Cortex of kidney (tissue), 1 donor: ENCODE measurements at places on chromosomes 1 and 21.

DNA sequence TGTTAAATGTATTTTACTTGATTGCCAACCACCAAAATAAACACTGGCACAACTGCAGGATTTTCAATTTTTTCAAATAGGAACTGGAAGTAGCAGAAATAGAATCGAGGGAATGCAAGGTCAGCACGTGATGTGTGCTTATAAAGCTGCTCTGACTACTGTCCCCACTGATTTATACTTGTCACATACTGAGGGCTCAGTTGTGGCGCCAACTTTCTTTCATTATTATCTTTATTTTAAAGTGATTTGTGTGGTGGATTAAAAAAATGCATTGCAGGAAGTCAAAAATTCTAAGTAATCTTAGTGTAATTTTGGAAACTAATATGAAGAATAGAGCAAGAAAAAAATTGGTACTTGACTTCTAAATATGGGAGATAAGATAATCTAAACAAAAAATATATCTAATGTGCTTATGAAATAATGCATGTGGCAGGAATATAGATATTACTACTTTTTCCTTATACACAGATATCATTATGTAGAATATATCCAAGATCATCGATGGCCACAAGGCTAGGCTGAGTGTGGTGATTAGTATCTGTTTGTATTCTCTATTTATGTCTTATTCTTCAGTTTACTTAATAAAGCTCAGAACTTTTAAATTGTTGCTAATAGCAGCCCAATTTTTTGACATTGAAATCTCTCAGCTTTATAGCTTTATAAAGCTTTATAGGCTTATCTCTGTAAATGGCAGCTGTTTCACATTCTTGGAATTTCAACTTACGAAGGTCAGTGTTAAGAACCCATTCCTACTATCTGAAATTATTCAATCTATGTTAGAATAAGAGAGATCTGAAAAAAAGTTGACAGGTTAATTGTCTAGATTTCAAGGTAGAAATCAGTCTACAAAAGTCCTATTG is 404.5 kb upstream of the ADAMTS5 start:
- DNase-seq: no peak

DNA sequence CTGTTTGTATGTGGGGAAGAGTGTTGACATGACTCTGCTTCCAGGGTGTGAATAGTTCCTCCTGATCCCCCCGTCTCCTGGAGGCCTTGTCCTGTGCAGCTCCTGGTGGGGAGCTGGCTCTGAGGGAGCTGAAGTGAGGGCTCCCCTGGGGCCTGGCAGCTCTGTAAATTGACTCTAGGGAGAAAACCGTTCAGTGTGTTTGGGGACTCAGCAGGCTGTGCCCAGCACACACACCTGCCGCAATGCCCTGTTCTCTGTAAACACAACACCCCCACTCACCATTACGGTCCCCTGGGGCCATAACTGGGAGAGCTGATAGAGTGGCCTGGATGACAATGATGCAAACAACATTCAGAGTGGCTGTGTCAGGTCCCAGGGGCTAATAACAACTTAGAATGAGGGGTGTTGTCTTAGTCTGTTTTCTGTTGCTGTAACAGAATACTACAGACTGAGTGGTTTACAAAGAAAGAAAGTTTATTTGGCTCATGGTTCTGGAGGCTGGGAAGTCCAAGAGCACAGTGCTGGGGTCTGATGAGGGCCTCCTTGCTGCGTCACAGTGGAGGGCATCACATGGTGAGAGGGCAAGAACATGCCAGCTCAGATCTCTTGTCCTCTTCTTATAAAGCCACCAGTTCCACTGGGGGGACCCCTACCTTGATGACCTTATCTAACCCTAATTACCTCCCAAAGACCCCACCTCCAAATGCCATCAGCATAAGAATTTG is 15.3 kb downstream of the ADORA1 start:
- no peak for DNase-seq

DNA sequence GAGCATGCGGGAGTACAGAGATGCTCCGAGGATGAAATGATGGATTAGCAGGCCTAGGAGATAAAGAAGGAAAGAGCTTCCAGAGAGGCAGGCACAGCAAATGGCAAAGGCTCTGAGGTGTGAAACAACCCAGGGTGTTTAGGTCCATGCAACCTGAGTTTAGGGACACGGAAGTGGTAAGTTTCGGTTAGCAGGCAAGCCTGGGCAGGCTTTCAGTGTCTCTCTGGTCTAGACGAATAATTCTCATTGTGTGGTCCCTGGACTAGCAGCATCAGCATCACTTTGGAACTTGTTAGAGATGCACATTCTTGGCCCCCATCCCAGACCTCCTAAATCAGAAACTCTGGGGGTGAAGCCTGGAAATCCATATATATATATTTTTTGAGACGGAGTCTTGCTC is 18.6 kb downstream of the NKAIN1 start:
- no peak for DNase-seq

- DNase-seq: no peak
These were observed 230.3 kb downstream of the CENPF start for GRCh38 chr1:214833178-214833756.

DNA sequence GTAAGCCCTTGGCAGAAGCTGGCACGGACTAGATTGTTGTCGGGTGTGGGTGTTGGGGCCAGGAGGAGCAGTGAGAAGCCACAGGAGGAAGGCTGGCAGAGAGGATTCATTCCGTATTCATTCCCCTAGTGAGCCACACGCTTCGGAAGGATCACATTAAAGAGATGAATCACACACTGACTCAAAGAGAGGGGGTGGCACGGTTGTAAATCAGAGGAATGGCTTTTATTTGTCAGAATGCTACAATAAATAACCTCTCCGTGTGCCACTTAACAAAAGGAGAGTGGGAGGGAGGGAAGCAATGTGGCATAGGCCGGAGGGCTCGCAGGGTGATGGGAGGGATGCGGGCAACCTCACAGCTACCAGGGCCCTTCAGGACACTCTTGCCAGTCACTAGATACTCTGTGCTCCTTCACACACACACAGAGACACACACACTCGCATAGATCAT is 135.5 kb downstream of the HIVEP3 start:
- no peak for DNase-seq

GRCh38 chr1:211126622-211127021 is 7.3 kb downstream of the KCNH1 start:
- DNase-seq: no peak

- no peak for DNase-seq
These were observed 58.3 kb downstream of the AKT3 start for GRCh38 chr1:243791586-243792267.

- DNase-seq: no peak
These were observed 24.3 kb downstream of the KCNJ6 start for GRCh38 chr21:37891972-37892371.

- no peak for DNase-seq
These were observed 85.6 kb downstream of the VAV3 start for GRCh38 chr1:107879346-107879745.

DNA sequence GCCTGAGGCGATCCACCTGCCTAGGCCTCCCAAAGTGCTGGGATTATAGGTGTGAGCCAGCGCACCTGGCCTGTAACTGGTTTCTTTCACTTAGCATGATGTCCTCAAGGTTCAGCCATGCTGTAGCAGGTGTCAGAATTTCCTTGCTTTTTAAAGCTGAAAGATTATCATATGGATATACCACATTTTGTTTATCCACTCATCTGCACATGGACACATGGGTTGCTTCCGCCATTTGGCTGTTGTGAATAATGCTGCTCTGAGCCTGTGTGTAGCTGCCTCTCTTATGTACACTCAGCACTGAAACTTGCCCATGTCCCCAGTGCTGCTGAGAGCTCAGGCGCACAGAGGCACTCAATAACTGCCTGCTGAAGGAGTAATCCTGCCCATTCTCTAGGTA is 11.8 kb downstream of the CSMD2 start:
- no peak for DNase-seq

- DNase-seq: no peak
These were observed 6.9 kb downstream of the CTPS1 start for GRCh38 chr1:40986328-40986783.

DNA sequence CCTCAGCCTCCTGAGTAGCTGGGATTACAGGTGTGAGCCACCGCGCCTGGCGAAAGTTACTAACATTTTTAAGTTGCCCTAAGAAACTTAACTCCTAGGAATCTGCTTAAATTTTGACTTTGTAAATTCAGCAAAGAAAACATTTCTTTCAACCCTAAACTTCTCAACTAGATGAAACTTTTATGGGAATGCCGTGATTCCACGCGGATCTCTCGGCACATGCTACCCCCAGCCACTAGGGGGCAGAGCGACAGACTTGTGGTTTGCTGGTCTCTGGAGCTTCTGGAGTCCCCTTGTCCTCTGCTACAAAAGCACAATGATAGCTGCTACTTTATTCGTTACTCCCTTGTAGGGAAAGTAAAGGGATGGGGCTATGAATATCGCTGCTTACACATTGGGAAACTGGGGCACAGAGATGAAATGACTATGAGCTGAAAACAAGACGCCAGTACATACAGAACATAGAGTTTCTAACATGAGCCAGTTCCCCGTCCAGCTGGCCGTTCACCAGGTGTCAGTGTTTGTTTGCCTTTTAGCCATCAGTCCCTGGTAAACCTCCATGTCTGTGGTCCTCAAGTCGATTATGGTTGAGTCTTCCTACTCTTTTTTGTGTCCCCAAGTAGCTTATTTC is 114.7 kb downstream of the PBX1 start:
- DNase-seq: no peak

- DNase-seq: no peak
These were observed 6.2 kb downstream of the PTPRF start for GRCh38 chr1:43536864-43537358.

DNA sequence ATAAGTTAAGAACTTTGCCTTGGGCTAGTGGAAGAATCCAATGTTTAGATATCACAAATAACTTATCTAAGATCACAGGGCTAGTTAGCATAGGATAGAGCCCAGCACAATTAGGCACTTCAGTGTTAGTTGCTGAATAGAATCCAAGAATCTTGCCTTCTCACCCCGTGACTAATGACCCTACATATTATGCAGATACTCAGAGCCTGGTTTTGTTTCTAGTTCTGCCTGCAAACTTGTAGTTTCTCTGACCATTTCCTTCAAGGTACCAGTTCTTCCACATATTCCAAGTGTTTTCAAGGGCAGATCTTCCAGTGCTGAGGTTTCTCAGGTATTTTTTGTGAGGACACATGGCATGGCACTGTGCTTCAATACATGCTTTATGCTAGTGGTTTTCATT is 239.3 kb downstream of the KCNK2 start:
- DNase-seq: no peak

- no peak for DNase-seq
These were observed 9.4 kb upstream of the PIAS3 start for GRCh38 chr1:145868232-145868631.

GRCh38 chr1:86324130-86324822 is 71.8 kb downstream of the ODF2L start:
- DNase-seq: no peak

DNA sequence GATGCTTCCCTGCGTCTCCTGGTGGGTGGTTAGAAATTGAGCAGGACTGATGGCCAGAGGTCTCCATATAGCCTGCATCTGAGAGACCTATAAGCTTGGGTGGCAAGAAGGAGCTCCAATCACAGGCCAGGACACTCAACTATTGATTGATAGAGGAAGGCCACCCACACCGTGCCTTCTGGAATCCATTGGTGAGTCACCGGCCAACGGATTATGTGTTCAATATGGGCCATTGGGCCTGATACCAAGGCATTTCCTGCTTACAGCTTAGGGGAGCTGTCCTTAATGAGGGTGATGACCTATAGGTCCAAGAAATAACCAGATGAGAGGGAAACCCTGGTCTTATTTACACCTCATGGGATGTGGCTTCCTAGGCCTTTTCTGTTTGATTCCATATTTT is 115.1 kb downstream of the PLPP3 start:
- no peak for DNase-seq

- DNase-seq: no peak
These were observed 304.3 kb downstream of the LTN1 start for GRCh38 chr21:28688381-28688780.

DNA sequence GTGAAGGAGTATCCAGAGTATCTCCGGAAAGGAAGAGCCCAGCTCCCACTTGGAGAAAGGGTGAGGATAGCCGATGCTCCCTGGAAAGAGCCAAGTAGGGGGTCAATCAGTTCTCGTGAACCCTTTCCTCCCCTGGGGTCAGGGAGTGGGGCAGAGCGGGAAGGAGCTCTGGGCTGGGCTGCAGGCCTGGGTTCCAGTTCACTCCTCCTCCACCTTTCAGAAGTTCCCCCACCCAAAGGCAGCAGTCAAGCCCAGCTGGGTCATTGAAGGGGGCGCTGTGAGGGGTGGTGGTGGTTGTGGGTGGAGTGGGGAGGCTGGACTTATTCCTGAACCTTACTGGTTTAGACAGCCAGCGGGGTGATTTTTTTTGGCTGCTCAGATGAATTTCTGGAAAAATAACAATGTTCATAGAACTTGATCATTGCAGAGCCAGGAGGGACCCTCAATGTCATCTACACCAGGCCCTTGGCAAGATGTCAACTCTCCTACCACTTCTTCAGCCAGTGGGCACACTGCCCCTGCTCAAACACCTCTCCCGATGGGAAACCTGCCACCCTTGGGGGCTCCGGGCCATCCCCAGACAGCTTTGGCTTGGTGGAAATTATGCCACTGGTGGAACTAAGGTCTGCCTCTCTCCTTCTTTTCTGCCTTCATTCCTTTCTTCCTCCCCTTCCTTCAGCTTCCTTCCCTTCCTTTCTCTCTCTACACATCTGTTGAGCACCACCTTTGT is 235.8 kb downstream of the TRABD2B start:
- no peak for DNase-seq

- no peak for DNase-seq
These were observed 6.1 kb downstream of the TENT5C start for GRCh38 chr1:117611894-117612483.

DNA sequence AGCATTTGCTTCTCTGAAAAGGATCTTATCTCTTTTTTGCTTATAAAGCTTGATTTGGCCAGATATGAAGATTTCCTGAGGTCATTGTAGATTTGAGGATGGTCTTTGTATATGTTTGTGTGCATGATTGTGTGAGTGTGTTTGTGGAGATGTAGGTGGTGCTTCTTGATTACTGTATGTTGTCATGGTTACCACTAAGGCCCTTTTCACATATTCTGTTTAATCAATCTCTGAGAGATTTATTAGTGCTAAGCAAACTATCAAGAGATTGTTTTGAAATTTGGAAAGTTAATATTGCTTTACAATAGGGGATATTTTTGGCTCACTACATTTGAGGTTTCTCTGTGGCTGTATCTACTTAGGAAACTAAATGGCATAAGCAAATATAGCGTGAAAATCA is 191.7 kb downstream of the S1PR1 start:
- no peak for DNase-seq

DNA sequence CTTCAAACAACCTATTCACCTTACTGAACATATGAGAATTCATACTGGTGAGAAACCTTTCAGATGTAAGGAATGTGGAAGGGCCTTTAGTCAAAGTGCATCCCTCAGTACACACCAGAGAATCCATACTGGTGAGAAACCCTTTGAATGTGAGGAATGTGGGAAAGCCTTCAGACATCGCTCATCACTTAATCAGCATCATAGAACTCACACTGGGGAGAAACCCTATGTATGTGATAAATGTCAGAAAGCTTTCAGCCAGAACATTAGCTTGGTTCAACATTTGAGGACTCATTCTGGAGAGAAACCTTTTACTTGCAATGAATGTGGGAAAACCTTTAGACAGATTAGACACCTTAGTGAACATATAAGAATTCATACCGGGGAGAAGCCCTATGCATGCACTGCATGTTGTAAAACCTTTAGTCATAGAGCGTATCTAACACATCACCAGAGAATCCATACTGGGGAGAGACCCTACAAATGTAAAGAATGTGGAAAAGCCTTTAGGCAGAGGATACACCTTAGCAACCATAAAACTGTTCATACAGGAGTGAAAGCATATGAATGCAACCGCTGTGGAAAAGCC is 13.2 kb upstream of the EXO5 start:
- no peak for DNase-seq
